Natural killer cell treated with Interleukin-12 subunit alpha and Interleukin-12 subunit beta and Interleukin-15 and Interleukin-18, amount 100 ng/mL, for 72 hours (primary cell): ENCODE measurements at places on chromosomes 1 and 21. TPM values are rescaled to one million over a fixed set of nuclear protein-coding genes. Genes with fewer than 3 reads are reported as not detected.
A peak's percentile ranks its signal among the peaks of the same experiment; 100 is the strongest.

The SPRR2F gene
- total RNA-seq: not detected

The CNKSR1 gene
- total RNA-seq: not detected

The APOBEC4 gene
- total RNA-seq: not detected

The DMRTA2 gene
- 3.6 TPM for total RNA-seq

The PTPN22 gene
- total RNA-seq: 24.6 TPM

The RABGGTB gene
- 138 TPM for total RNA-seq

GRCh38 chr1:50371749-50372148 is 51.5 kb downstream of the DMRTA2 start:
- no peaks in the 10 kb centered on the region for H3K36me3 ChIP-seq
- H3K4me3 ChIP-seq: no peak overlapping the region
- DNase-seq: no peak

DNA sequence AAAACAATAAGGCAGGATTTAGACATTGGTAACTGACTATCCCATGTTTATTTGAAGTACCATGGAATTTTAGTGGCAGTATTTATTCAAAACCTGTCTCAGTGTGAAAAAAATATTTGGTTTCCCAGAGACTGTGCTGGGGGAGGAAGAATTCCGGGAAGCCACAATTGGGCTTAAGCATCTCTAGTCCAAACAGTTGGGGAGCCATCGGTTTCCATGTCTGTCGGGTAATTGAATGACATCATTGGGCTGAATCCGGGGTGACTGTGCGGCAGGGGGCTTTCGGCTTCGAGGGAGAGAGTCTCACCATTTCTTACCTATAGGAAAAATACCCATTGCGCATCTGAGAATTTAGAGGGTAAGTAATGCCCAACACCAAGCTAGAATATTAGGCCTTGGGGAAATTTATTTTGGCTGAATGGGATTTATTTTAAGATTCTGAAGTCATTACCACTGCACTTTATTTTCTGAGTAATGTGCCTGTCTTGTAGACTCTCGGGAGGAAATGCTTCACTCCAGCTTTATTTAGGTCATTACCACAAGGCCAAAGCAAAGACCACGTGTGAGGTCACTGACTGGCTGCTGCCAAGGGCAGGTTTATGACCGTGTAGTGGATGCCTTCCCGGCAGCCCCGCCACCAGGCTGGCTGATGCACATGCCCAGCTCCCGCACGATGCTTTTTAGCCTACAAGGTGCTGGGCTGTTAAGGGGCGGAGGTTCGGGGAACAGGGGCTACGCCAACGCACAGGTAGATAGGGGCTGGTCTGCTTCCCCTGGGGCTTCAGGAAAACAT is 23.1 kb upstream of the UMODL1 start:
- H3K27ac ChIP-seq: no peak overlapping the region
- H3K4me3 ChIP-seq: no peak overlapping the region
- peaks cover 3% of the 10 kb centered on the region for H3K4me1 ChIP-seq
- no peak for DNase-seq

- peaks cover 2% of the 10 kb centered on the region for H3K27me3 ChIP-seq
- H3K4me1 ChIP-seq: peaks cover 14% of the 10 kb centered on the region
- no peak overlapping the region for H3K4me3 ChIP-seq
- H3K27ac ChIP-seq: no peak overlapping the region
These were observed 40.2 kb downstream of the ADAMTS1 start for GRCh38 chr21:26804895-26805609.

GRCh38 chr1:118154220-118154619 is 30.8 kb downstream of the SPAG17 start:
- no peak overlapping the region for H3K4me3 ChIP-seq
- no peaks in the 10 kb centered on the region for H3K4me1 ChIP-seq
- no peak overlapping the region for H3K27ac ChIP-seq
- no peaks in the 10 kb centered on the region for H3K36me3 ChIP-seq
- no peaks in the 10 kb centered on the region for H3K27me3 ChIP-seq
- DNase-seq: no peak

DNA sequence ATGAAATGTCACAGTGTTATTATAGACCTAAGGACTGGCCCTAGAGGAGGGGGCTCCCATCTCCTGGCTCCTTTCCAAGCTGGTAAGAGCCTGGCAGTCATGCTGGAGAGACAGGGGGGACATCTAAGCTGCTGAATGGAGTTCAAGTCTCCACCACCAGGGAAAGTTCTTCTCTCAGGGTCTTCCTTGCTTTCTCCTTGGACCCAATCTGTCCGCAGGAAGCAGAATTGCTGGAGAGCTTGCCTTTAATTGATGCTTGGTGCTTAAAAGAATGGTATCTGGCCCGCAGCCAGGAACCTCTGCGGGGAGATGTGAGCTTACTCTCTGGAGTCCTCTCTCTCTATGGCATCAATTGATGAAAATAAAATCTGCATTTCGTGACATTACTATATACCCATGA is 25.1 kb downstream of the IRF2BP2 start:
- H3K4me1 ChIP-seq: peaks cover 8% of the 10 kb centered on the region
- no peak for DNase-seq
- peaks cover 10% of the 10 kb centered on the region for H3K27me3 ChIP-seq
- H3K36me3 ChIP-seq: no peaks in the 10 kb centered on the region
- no peak overlapping the region for H3K4me3 ChIP-seq

DNA sequence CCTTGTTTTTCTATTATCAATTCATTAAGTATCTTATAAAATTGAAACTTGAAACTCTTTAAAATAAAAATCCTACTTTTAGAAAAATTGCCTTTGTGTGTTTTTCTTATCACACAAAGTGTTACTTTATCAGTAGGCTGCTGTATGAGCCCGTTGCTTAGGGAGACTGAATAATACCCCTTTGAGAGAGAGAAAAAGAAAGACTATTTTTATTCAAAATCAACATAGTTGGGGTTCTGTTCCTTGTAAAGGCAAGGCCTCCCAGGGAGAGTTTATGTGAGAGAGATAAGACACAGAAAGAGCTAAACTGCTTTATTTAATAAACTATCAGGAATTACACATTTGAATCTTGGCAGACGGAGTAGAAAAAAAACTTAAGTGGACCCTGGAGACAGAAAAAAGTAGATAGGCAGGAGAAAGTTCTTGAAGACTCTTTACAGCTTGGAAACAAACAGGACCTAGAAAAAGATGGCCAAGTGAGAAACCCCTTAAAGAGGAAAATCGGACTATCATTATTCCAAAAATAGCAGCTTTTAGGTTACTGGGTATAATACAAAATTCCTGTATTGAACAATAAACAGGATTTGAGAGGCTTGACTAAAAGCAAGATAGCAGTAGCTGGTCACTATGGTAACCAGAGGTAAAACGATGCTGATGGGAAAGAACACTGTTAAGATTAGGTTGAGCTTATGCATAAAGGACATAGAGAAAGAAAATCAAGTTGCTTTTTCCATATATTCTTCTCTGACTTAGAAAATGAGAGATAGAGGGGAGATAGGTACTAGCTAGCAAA is 170.9 kb downstream of the LRRC7 start:
- no peak for DNase-seq
- no peaks in the 10 kb centered on the region for H3K27me3 ChIP-seq
- no peak overlapping the region for H3K4me3 ChIP-seq
- H3K27ac ChIP-seq: no peak overlapping the region
- H3K36me3 ChIP-seq: no peaks in the 10 kb centered on the region

- H3K4me3 ChIP-seq: no peak overlapping the region
- no peak overlapping the region for H3K27ac ChIP-seq
- no peaks in the 10 kb centered on the region for H3K27me3 ChIP-seq
- H3K4me1 ChIP-seq: no peaks in the 10 kb centered on the region
These were observed 142.5 kb downstream of the USP25 start for GRCh38 chr21:15872236-15872635.

- H3K4me3 ChIP-seq: peak overlapping the region; percentile 99
- no peak for DNase-seq
- no peaks in the 10 kb centered on the region for H3K36me3 ChIP-seq
- no peaks in the 10 kb centered on the region for H3K27me3 ChIP-seq
These were observed 506 bp downstream of the SSX2IP start for GRCh38 chr1:84689514-84690396.

DNA sequence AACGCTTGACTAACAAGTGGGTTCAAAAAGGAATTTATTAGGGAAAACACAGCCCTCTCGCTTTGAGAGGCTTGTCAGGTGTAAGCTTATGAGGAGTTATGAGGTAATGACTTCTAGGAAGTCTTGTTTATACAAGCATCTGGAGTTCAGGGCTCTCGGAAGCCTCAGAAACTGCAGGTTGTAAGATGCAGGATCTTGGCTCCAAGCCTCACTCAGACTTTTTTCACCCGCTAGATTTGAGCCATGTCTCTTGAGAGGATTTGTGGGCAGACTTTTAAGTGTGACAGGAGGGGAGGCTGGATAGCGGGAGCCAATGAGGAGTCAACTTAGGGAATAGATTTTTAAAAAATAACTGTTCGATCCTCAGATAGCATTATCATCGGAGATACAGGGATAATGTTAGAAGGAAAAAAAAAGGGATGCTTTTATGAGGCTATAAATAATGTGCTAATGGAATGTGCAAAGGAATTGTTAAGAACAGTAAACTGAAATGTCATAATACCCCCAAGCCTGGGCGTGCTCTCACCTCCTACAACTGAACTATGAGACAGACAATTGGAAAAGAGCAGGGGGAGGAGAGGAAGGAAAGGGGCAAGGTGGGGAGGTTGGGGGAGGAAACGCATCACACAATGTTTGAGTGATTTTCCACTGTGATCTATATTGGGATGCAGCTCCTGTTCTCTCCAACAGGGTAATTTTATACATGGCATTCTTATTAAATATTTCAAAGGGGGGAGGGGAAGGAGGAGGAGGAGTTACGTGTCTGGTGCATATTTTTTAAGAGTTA is 107.4 kb upstream of the ESRRG start:
- no peak overlapping the region for H3K27ac ChIP-seq
- H3K36me3 ChIP-seq: peaks cover 11% of the 10 kb centered on the region
- H3K4me1 ChIP-seq: no peaks in the 10 kb centered on the region
- H3K27me3 ChIP-seq: no peaks in the 10 kb centered on the region
- no peak overlapping the region for H3K4me3 ChIP-seq

GRCh38 chr1:239722035-239722434 is 335.7 kb downstream of the CHRM3 start:
- no peaks in the 10 kb centered on the region for H3K36me3 ChIP-seq
- no peak overlapping the region for H3K27ac ChIP-seq
- no peaks in the 10 kb centered on the region for H3K27me3 ChIP-seq
- H3K4me3 ChIP-seq: peak overlapping the region; percentile 96

DNA sequence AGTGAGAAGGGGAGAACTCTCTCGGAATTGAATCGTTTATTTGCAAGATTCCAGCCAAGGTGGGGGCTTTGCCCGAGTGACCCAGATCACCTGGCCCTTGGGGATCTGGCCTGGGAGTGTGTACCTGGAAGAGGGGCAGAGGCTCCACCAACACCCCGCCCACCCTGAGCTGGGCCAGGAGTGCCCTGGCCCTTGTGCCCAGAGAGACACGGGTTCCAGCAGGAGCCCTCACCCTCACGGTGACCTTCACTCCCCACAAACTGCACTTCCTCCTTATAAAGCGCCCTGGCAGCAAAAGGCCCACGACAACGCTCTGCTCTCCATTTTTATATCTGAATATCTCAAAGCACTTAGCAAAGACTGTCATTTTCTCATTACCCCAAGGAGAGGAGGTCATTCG is 16.6 kb downstream of the CASZ1 start:
- no peaks in the 10 kb centered on the region for H3K4me1 ChIP-seq
- no peak overlapping the region for H3K4me3 ChIP-seq
- no peak overlapping the region for H3K27ac ChIP-seq
- H3K27me3 ChIP-seq: peaks cover 4% of the 10 kb centered on the region
- H3K36me3 ChIP-seq: no peaks in the 10 kb centered on the region

- DNase-seq: no peak
- peaks cover 21% of the 10 kb centered on the region for H3K27me3 ChIP-seq
- H3K36me3 ChIP-seq: no peaks in the 10 kb centered on the region
- H3K27ac ChIP-seq: no peak overlapping the region
- peak overlapping the region; percentile 72 for H3K4me3 ChIP-seq
- H3K4me1 ChIP-seq: peaks cover 8% of the 10 kb centered on the region
These were observed 1.0 kb downstream of the PLEKHG5 start for GRCh38 chr1:6490181-6491080.

DNA sequence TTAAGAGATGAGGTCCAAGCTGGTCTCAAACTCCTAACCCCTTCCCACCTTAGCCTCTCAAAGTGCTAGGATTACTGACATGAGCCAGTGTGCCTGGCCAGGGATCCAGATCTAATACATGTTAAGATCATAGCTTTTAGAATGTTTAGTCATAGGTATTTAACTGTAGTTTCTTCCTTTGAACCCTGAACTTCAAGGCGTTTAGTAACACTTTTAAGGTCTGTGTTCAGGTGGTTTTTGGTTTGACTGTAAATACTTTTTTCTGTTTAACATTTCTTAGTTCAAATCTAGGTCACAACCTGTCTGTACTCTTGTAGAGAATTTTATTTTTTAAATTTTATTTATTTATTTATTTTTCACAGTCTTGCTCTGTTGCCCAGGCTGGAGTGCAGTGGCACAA is 28.1 kb downstream of the RAP1A start:
- H3K27me3 ChIP-seq: no peaks in the 10 kb centered on the region
- peaks cover 45% of the 10 kb centered on the region for H3K4me1 ChIP-seq
- H3K4me3 ChIP-seq: peak overlapping the region; percentile 47
- H3K36me3 ChIP-seq: no peaks in the 10 kb centered on the region

DNA sequence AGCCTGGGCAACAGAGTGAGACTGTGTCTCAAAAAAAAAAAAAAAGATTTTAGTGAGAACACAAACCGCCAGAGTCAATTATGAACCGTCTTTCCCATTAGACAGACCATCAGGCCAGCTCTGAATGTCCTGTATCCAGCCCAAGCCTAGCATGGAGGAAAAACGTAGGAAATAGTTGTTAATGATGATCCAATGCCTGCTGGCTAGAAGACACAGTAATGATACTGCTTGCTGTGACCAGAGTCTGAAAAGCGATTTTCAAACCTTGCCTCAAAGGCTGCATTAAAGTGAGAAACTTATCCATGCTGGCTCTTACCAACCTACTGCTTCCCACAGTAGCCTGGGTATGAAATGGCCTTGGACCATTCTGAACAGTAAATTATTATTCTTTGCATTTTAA is 17.0 kb downstream of the COA7 start:
- peaks cover 19% of the 10 kb centered on the region for H3K4me1 ChIP-seq
- H3K36me3 ChIP-seq: no peaks in the 10 kb centered on the region
- no peak overlapping the region for H3K27ac ChIP-seq
- DNase-seq: no peak
- H3K4me3 ChIP-seq: no peak overlapping the region
